ENCODE measurements at places on chromosomes 16 and 17.

GRCh38 chr16:70432723-70433457 lies 6.0 kb downstream of the ST3GAL2 start:
- no peak for DNase-seq

GRCh38 chr17:47997586-47997985 lies 26.7 kb downstream of the CDK5RAP3 start:
- no peak for DNase-seq

DNA sequence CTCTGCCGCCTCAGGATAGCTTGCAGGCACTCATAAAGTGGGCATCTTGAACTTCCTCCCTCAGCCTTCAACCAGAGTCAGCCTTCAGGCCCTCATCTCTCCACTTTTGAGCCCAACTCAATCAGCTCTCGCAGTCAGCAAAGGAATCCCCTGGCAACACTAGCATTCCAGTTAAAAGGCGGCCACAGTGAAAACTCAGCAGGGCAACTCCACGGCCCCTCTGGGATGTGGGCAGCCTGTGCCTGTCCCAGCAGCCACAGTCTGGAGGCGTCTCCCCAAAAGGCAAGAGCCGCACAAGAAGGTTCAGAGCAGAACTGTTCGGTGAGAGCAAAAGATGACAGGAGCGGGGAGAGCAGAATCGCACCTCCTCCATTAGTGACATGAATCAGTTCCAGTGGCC lies 9.0 kb downstream of the TMEM11 start:
- no peak for DNase-seq

DNA sequence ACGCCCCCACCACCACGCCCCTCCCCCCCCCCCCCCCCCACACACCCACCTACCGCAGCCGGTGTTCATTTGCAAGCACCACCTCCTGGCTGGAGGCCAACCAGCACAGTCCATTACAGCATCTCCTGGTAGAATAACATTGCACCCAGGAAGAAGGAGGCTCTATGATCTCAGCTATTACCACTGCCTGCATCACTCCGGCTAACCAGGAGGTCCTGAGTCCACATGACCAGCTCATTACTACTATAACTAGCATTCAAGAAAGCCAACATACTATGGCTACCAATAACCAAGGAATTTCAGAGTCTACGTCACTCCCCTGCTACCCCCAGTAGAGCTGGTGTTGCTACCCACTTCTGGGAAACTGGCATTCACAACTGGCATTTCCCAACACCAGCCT lies 81.1 kb upstream of the ALOX12 start:
- no peak for DNase-seq

DNA sequence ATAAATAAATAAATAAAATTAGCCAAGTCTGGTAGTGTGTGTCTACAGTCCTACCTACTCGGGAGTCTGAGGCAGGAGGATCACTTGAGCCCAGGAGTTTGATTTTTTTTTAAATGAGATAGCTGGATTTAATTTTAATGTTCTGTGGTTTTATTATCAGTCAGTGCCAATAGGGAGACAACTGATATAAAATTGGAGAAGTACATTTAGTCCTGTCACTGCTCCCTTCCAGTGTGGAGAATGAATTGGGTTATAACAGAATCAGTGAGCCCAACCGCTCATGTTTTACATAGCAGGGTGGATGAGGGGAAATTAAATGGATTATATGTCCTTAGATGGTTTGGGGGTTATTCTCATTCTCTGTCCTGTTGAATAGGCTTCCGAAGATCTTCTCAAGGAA lies 6.2 kb downstream of the NME1 start:
- DNase-seq, result no peak

DNA sequence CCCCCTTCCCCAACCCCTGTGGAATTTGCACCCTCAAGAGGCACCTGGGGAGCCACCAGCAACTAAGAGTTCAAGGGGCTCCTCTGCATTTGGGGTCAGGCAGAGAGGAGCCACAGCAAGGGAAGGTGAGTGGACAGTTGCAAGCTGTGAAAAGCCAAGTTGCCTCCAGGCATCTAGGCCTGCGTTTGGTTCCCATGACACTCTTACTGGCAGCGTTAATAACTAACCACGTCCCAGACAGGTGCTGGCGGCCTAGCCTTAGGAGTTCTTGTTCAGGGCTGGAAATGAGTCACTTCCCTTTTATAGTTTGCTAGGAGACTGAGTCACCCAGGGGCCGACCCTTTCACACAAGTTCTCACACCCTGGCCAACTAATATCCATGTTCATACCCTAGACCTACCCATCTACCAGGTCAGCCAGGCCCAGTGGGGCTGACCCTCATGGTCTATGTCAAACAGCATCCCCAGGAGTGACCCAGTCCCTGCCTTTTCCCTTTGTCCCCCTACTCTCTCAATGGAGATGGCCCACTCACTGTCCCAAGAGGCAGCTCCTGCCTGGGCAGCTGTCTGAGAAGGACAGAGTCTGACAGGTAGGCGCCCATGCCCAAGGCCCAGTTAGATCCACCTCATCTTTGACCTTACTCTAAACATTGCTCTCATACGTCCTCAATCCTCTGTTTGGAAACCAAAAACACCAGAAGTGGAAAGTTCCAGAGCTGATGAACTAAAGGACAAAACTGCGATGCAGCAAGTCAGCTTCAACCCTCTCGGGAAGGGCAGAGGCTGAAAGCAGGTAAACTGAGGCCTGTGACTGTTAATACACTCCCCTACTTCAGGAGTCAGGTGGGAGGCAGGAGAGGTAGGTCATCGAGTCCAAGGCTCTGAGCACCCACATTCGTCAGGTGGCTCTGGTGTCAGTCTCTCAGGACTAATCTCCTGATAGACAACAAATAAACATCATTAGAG lies 300.6 kb downstream of the SOX9 start:
- DNase-seq, result no peak

Data from right kidney (tissue), 9 donors.